ENCODE measurements at places on chromosomes 3 and 15.

GRCh38 chr15:33782966-33783365 lies 185.3 kb upstream of the CHRM5 start:
- DNase-seq: no peak

DNA sequence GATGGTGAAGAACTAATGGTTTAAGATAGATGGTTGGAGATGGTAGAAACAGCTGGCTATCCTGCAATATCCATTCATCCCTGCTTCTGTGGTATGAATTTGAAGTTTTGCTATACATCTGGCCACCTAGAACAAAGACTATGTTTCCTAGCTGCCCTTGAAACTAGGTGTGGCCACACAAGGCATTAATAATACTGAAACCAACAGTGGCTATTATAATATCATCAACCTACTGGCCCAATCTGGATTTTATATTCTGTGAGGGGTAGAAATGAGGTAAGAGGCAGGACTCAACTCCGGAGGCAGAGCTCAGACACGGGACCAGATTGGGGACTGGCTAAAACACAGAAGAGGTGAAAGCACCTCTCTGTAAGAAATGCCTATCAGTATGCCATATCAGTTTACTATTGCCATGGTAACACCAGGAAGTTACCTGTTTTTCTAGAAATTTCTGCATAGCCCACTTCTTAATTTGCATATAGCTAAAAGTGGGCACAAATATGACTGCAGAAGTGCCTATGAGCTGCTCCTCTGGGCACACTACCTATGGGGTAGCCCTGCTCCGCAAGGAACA lies 8.4 kb downstream of the IFT80 start:
- DNase-seq: no peak

- DNase-seq: no peak
These were observed 94.1 kb downstream of the C3orf70 start for GRCh38 chr3:185058796-185059195.

GRCh38 chr15:44715142-44715796 lies 4.0 kb downstream of the B2M start:
- DNase-seq: no peak

DNA sequence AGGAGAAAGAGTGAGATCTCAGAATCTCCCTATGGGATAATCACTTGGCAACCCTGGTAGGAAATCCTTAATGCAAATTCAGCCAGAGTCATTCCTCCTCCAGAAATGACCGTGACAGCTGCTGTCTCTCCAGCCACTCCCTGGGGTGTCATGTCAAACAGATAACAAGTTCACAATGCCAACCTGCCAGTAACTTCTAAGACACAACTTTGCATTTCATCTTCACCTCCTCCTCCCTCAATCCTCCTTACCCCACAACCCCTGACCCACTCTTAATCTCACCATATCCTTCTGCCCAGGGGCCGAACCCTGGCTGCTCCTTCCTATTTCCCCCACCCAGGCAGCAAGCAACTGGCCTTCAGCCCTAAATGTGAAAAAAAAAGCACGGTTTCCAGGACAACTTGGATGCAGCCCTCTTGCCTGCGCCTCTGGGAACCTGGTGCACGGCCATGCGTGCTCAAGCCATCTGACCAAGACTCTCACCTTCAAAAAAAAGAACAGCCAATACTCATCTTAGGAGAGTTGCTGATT lies 166.0 kb downstream of the NTRK3 start:
- DNase-seq: no peak

GRCh38 chr15:70486451-70487386 lies 276.6 kb downstream of the UACA start:
- peak; percentile 94 for DNase-seq

DNA sequence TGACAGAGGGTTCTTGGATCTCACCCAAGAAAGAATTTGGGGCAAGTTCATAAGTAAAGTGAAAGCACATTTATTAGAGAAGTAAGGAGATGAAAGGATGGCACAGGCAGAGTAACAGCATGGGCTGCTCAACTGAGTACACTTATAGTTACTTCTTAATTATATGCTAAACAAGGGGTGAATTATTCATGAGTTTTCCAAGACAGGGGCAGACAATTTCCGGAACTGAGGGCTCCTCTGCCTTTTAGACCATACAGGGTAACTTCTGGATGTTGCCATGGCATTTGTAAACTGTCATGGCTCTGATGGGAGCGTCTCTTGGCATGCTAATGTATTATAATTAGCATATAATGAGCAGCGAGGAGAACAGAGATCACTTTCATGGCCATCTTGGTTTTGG lies 221.2 kb upstream of the STT3B start:
- peak; percentile 0 for DNase-seq

GRCh38 chr15:44909423-44909822 lies 47.1 kb upstream of the TERB2 start:
- no peak for DNase-seq

DNA sequence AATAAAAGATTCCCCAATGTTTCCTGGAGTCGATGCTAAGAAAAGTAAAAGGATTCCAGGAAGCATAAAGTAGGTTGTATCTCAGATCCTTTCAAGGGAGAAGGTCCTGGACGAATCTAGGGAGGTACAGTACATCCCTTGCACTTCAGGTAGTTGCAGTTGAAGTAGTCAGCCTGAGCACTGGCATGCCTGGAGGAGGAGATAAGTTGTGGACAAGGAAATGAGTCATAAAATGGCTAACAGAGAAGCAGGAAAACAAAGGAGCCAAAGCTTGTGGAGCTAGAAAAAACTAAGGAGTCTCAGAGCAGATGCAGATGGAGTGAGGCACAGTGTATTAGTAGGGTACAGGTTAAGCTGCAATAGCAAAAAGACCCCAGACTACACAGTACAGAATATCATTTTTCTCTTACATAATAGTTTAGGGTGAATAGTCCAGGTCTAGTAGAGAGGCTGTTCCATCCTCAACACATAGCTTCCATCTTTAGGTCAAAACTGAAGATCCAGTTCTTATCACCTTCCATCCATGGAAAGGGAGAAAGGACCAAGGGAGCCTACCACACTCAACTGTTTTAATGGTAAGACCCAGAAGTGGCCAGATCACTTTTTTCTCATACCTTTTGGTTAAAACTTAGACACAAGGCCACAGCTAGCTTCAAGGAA lies 41.3 kb downstream of the COL6A5 start:
- no peak for DNase-seq

DNA sequence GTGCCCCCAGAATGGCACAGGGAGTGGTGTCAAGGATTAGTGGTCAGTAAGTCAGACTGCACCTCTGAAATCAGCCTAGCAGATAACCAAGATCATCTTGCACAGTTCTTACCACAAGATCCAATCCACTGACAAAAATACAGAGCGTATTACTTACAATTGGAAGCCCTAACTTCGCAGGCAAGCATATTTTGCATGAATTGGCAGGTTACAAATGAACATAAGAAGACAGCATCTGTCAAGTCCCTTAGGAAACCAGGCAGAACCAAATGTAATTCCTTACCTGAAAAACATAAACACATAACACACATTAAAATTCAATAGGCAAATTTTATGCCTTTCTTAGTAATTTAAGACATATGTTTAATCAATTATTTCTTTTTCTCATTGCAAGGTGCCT lies 293.4 kb downstream of the MAGI1 start:
- no peak for DNase-seq

DNA sequence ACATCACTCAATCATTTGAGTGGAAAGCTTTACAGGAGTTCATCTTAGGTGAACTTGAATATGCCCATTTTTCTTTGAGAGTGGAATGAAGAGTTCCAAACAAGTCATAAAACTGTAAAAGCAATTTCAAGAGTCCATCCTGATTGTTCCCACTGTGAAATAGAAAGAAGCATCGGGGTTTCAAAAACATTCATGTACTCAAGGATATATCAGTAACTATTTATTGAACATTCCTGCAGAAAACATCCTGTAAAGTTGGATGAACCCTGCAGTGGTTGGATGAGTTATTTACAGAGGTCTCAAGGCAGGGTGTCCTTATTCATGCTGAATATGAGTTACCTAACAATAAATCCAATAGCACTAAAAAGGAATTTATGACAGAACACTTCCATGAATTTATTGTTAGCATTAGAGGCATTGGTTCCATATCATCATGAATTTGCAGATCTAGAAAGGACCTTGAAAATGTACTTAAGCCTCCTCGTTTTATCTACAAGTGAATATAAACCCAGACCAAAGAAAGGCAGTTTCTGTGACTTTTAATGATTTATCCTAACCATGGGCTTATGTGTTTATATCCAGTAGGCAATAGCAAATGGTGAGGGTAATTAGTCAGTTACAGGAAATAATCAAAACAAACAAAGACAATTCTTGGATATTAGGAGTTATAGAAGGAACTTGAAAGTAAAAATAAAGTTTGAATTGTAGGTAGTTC lies 361.9 kb upstream of the KCNMB2 start:
- no peak for DNase-seq

- DNase-seq: no peak
These were observed 52.6 kb downstream of the ARNT2 start for GRCh38 chr15:80456517-80457492.

DNA sequence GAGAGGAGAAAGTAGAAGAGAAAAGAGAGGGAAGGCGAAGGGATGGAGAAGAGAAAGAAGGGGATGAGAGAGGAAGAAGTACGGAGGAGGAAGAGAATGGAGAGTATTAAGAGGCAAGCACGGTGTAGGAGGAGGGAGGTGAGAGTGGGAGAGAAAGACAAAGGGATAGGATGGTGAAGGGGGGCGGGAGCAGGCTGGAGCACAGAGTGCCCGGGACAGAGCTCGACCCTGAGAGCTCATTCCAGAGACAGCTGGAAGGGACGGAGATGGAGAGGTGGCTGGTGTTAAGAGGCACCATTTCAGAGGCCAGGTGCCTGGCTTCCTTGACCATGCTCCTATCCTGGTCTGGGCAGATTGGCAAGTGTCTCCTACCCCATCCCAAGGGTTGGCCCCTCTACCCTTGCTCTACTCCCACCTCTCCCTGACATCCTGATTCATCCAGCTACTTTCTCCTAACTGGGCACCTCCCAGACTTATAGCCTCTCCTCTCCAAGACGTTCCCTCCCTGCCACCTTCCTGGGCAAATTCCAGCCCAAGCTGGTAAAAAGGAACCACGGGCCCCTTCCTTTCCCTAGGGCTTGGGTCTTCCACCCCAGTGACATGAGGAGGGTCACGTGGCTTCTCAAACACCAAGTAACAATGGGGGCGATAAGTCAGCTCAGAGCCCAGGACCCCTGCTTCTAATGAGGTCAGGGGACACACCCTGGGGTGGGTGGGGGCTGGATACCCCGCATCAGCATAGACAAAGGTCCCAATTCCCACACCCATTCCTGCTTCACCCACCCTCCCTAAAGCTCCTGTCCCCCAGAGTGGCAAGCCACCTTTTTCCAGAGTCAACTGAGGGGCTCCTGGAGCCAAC lies 1.1 kb downstream of the CLCN2 start:
- DNase-seq: no peak

DNA sequence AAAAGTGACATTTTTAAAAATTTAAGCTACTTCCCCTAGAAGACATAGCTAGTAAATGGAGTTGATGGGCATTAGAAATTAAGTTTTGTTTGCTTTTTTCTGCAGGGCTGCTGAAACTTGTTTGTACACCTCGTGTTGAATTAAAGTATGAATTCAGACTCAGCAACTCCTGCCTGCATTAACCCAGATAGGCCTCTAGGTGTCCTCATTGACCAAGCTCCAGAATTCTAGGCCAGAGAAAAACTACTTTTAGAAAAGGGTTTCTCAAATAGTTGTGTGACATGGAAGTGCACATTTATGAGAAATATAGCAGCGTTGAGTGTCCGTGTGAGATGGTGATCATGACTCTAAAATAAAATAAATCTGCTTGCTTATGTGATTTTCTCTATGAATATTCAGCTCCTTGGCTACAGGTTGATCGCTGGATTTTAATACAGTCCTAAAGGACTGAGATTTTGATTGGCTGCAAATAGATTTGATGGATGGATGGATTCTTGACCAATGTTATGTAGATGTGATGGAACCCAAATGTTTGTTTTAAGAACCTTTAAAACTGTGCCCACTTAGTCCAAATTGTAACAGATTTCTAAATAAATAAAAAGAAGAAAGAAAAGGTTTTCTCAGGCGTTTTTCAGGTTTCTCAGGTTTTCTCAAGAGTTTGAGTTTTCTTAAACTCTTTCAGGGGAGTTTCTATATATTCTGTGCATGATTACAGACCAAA lies 39.4 kb upstream of the LMOD3 start:
- no peak for DNase-seq

GRCh38 chr3:57164657-57165573 lies at the start of gene IL17RD:
TSS of gene IL17RD (minus strand) at chr3:57165353. CDS start at chr3:57165286, 67 bp downstream.
- DNase-seq: peak; percentile 37

- no peak for DNase-seq
These were observed 65.6 kb downstream of the ITGA11 start for GRCh38 chr15:68366314-68366713.

DNA sequence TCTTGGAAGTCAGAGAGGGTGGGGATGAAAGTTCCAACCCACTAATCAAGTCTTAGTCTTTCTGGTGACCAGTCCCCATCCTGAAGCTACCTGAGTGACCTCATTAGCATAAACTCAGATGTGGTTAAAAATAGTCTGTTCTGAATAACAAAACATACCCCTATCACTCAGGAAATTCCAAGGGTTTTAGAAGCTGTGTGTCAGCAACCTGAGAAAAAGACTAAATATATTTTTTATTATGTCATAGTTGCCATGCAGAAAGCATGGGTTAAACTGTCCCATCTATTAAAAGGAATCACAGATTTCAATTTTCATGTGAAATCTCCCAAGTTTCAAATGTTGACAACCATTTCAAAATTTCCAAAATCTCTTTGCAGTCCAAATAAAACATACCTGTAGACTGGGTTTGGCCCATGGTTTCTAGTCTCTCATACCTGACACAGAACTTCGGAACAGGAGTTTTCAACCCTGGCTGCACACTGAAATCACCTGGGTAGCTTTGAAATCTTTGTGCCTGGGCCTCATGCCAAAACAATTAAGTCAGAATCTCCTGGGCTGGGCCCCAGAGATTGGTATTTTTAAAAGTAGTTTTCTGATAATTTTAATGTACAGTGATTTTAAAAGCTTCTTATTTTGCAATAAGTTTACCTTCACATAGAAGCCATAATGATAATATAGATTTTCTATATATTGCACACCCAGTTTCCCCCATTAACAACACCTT lies 476.3 kb downstream of the RBMS3 start:
- DNase-seq: no peak

- DNase-seq: no peak
These were observed 30.6 kb upstream of the SLC6A1 start for GRCh38 chr3:10961921-10962320.

DNA sequence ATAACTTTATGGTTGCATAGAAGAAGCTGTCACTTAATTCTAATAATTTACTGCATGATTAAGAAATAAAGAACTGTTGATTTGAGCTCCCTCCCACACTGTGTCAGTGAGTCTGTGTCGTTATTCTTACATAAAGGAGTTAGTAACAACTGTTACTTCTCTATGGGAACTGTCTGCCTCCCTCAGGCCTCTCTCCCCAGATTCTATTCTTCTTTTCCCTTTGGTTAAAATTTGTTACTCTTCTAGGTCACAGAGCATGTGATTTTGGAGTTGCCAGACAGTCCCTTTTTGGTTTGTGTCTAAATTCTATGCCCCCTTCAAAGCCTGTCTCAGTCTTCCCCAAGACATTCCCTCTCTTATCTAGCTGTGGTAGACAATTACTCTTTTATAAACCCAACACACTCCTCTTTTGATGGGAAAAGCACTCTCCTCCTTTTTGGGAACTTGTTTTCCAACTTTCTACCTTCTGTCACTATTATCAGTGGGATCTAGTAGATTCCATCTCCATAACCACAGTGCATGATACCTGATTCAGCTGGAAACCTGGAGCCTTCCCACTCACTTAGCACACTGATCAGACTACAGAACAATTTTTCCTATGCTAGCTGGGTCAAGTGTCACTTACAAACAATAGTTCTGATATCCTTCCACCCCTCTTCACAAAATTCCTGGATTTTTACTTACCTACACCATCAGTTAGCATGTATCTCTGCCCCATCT lies 422.1 kb upstream of the TGFBR2 start:
- DNase-seq: no peak

Data from stimulated activated effector memory CD8-positive, alpha-beta T cell treated with anti-CD3 and anti-CD28 coated beads, Interleukin-12 subunit alpha, Interleukin-12 subunit beta, amount 100 ng/mL, for 72 hours (primary cell).